ENCODE measurements at places on chromosomes 7 and 10. TPM values are rescaled to one million over a fixed set of nuclear protein-coding genes. Genes with fewer than 3 reads are reported as not detected.

GRCh38 chr10:117167346-117167788, 29.3 kb upstream of the VAX1 start:
- no peaks in the 10 kb centered on the region for H3K36me3 ChIP-seq
- no peak overlapping the region for H3K4me3 ChIP-seq

GRCh38 chr10:43251419-43252165, 15.3 kb downstream of the RASGEF1A start:
- DNase-seq: peak; percentile 33
- no peaks in the 10 kb centered on the region for H3K4me1 ChIP-seq
- H3K36me3 ChIP-seq: no peaks in the 10 kb centered on the region
- no peak overlapping the region for H3K4me3 ChIP-seq
- no peaks in the 10 kb centered on the region for H3K27me3 ChIP-seq
- no peak overlapping the region for H3K27ac ChIP-seq

DNA sequence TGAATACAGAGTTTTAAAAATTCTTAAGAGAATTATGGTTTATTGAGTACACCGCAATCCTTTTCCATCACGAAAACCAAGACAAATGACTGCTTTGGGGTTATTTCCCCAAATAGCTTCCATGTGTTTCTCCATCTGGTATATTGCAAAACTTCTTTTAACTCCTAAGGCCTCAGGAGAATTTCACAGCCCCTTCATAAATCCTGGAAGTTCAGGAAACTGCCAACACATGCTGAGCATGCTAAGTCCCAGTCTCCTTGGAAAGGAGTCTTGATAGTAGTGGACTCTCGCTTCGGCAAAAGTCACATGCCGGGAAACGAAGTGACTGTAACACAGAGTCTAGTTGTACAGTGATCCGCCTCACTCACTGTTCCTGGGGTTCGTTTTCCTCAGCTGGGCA, 88.1 kb upstream of the RSU1 start:
- no peaks in the 10 kb centered on the region for H3K4me1 ChIP-seq
- H3K27me3 ChIP-seq: no peaks in the 10 kb centered on the region
- H3K36me3 ChIP-seq: peaks cover 3% of the 10 kb centered on the region
- no peak overlapping the region for H3K27ac ChIP-seq
- no peak overlapping the region for H3K4me3 ChIP-seq

The RPEL1 gene
- not detected for total RNA-seq

The TFPI2 gene
- total RNA-seq: 5.8 TPM
